ENCODE measurements at places on chromosomes 2 and 18. TPM values are rescaled to one million over a fixed set of nuclear protein-coding genes. Genes with fewer than 3 reads are reported as not detected.

- no peaks in the 10 kb centered on the region for H3K27me3 ChIP-seq
- H3K4me3 ChIP-seq, result peak overlapping the region; percentile 64
- DNase-seq, result no peak
- no peaks in the 10 kb centered on the region for H3K36me3 ChIP-seq
- H3K4me1 ChIP-seq, result peaks cover 10% of the 10 kb centered on the region
Observed at GRCh38 chr2:27583390-27583915, 611 bp downstream of the ZNF512 start.

DNA sequence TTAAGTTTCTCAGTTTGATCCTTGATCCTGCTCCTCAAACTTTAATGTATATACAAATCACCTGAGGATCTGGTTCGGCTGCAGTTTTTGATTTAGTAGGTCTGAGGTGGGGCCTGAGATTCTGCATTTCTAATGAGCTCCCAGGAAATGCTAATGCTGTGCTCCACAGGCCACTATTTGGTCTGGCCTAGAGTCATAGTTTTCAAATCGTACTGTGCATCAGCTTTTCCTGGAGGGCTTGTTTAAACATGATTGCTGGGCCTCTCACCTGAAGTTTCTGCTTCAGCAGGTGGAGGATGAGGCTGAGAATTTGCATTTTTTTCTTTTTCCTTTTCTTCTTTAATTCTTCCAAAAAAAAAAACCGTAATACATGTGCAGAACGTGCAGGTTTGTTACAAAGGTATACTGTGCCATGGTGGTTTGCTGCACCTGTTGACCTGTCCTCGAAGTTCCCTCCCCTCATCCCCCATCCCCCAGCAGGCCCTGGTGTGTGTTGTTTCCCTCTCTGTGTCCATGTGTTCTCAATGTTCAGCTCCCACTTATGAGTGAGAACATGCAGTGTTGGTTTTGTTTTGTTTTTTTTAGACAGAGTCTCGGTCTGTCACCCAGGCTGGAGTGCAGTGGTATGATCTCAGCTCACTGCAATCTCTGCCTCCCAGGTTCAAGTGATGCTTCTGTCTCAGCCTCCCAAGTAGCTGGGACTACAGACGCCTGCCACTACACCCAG is 42.2 kb upstream of the CD28 start:
- no peak overlapping the region for H3K4me3 ChIP-seq
- no peak for DNase-seq
- no peaks in the 10 kb centered on the region for H3K27me3 ChIP-seq

DNA sequence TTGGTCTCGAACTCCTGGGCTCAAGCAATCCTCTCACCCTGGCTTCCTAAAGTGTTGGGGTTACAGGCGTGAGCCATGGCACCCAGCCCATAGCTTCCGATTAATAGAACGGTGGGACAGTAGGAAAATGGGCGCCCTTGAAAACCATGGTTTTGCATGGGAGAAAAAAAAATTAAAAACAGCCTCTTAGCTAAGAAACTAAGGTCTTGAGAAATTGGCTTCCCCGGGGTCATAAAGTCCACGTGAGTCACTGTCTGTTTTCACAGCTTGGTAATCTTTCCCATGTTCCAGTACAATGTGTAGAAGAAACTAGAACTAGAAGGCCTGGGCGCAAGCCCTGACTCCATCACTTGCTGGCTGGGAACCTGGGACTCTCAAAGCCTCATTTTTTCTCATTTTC is 20.7 kb downstream of the B3GNT2 start:
- no peaks in the 10 kb centered on the region for H3K27me3 ChIP-seq
- no peak overlapping the region for H3K4me3 ChIP-seq
- DNase-seq, result peak; percentile 76
- no peaks in the 10 kb centered on the region for H3K36me3 ChIP-seq
- peak overlapping the region; percentile 56 for H3K27ac ChIP-seq

GRCh38 chr2:62705859-62706720 is 577 bp downstream of the EHBP1 start:
- H3K27me3 ChIP-seq, result no peaks in the 10 kb centered on the region
- DNase-seq, result peak; percentile 72
- no peaks in the 10 kb centered on the region for H3K36me3 ChIP-seq
- peaks cover 43% of the 10 kb centered on the region for H3K4me1 ChIP-seq
- peak overlapping the region; percentile 2 for H3K4me3 ChIP-seq

DNA sequence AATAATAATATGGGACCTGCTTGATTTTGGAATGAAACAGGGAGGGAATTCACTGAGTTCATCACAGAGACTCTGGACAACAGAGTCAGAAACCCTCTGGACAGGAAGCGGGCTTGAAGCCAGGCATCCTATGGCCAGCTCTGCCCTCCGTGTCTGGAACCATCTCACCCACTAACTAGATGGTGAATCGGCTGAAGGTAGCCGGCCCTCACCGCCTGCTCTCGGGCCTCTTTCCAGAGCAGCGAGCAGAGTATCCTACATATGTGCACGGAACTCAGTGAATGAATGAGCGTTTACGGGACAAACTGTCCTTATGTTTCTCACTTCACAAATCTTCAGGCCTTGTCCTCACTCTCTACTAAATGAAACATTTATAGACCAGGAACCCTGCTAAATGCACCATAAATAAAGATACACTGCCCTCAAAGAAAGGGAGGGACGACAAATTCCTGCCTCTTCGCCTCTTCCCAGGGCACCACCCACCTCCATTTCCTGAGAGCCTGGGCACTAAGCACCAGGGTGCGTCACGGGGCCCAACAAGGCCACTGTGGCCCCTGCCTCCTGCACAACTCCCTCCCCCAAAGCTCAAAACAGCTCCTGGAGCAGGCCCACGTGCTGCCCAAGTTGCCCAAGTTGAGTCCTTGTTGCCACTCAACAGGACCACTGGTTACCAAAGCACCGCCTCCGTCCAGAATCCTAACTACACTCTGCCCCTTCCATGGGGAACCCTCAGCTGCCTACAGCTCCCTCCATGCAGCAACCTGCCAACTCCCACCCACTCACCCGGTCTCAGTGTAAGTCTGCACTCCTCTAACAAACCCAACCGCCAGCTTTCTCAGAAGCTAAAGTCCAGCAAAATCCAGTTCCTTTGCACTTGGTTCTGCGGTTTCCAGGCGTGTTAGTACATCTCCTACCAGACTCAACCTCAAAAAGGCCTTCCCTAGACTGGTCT is 1.7 kb downstream of the TBC1D8 start:
- no peak overlapping the region for H3K27ac ChIP-seq
- peaks cover 32% of the 10 kb centered on the region for H3K4me1 ChIP-seq
- no peaks in the 10 kb centered on the region for H3K27me3 ChIP-seq
- H3K4me3 ChIP-seq, result peak overlapping the region; percentile 94

DNA sequence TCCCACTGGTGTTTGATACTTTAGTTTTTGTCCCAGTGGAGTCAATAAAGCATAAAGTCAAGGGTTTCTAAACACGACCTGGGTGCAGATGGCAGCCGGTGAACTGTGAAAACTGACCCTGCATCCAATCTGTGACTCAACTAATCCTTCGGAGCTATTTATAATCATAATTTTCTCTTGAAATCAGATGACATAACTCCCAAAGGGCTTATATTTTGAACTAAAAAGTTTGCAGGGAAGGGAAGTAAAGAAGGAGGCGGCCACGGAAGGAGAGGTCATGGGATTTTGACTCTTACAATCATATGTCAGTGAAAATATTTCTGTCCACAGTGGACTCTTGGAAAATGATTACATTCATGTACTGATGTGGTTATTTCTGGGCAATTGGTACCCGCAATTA is 178.5 kb downstream of the PDE1A start:
- no peaks in the 10 kb centered on the region for H3K27me3 ChIP-seq
- no peaks in the 10 kb centered on the region for H3K36me3 ChIP-seq
- no peak overlapping the region for H3K4me3 ChIP-seq
- no peak overlapping the region for H3K27ac ChIP-seq

DNA sequence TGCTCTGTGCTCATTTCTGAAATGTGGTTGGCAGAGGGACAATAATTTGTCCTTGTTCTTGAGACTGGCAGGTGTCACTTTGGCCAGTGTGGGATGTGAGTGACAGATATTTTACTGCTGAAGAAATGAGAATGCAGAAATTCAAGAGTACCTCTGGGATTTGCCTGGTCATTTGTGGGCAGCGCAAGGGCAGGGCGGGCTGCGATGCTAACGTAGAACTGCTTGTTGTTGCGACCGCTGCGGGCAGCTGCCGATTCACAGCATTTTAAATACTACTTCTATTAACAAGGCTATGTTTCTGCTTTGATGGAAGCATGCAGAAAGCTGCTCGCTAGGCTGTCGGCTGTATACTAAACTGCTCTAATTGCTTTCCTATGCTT is 268.6 kb downstream of the FIGN start:
- H3K27me3 ChIP-seq, result no peaks in the 10 kb centered on the region
- no peaks in the 10 kb centered on the region for H3K4me1 ChIP-seq
- H3K27ac ChIP-seq, result no peak overlapping the region
- DNase-seq, result no peak
- no peak overlapping the region for H3K4me3 ChIP-seq
- no peaks in the 10 kb centered on the region for H3K36me3 ChIP-seq

- no peaks in the 10 kb centered on the region for H3K4me1 ChIP-seq
- H3K36me3 ChIP-seq, result no peaks in the 10 kb centered on the region
- no peak for DNase-seq
- no peaks in the 10 kb centered on the region for H3K27me3 ChIP-seq
Observed at GRCh38 chr18:50473881-50474280, 86.0 kb upstream of the MAPK4 start.

DNA sequence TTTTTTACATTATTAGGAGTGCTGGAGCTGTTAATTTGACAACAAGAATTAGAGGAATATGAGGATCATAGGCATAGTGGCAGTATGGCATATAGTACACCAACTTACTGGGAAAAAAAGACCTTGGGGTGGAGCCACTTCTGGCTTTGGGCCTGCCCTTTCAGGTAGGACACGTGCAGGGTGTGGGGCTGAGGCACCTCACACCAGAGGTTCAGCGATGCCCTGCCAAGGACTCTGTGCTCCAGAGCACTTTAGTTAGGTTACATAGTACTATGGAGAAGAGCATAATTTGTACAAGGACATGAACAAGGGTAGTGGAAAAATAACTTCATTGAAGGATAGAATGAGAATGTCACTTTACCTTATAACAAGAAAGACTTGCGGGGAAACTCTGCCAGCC is 77.1 kb upstream of the CD302 start:
- H3K27ac ChIP-seq, result no peak overlapping the region
- H3K36me3 ChIP-seq, result no peaks in the 10 kb centered on the region
- H3K4me3 ChIP-seq, result no peak overlapping the region

- H3K36me3 ChIP-seq, result no peaks in the 10 kb centered on the region
- no peak overlapping the region for H3K4me3 ChIP-seq
- H3K27me3 ChIP-seq, result no peaks in the 10 kb centered on the region
Observed at GRCh38 chr18:8091035-8091434, 518.2 kb upstream of the RAB12 start.

DNA sequence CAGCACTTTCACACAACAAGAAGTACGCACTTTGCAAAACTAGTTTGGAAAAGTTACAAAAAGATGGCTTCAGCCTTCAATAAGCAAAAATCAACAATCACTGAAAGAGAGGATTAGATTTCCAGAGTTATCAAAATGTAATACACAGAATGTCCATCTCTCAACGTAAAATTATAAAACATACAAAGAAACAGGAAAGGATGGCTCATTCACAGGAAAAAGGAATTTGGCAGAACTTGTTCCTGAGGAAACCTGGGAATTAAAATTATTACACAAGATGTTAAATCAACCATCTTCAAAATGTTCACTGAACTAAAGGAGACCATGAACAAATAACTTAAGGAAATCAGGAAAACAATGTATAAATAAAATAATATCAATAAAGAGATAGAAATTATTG is 8.0 kb downstream of the C2orf92 start:
- H3K27ac ChIP-seq, result no peak overlapping the region
- H3K36me3 ChIP-seq, result no peaks in the 10 kb centered on the region
- no peak overlapping the region for H3K4me3 ChIP-seq
- no peak for DNase-seq

DNA sequence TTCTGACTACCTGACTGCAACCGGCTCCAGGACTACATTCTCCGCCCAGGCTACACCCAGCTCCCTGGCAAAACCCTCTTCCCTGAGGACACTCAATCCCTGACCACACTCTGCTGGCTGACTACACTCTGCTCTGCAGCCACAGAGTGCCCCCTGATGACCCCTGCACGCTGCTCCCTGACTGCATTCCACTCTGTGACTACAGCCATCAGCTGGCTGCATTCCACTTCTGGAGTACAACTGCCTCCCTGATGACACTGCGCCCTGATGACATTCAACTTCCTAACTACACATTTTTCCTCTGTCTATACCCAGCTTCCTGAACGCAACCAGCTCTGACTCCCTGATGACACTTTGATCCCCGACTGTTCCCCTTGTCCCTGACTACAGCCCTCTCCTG is 71.3 kb upstream of the NRXN1 start:
- no peaks in the 10 kb centered on the region for H3K36me3 ChIP-seq
- DNase-seq, result no peak
- no peak overlapping the region for H3K27ac ChIP-seq
- H3K4me3 ChIP-seq, result no peak overlapping the region
- no peaks in the 10 kb centered on the region for H3K27me3 ChIP-seq
- H3K4me1 ChIP-seq, result no peaks in the 10 kb centered on the region

The FOXI3 gene
- total RNA-seq, result not detected

The UGT1A3 gene
- total RNA-seq, result not detected

The RAB10 gene
- 157 TPM for total RNA-seq

The HOXD12 gene
- total RNA-seq, result not detected

The ANKRD30B gene
- total RNA-seq, result not detected

The FMNL2 gene
- 23.5 TPM for total RNA-seq

Data from adrenal gland (tissue), 19 donors.